ENCODE measurements at places on chromosomes 16 and 17.
A peak's percentile ranks its signal among the peaks of the same experiment; 100 is the strongest.

GRCh38 chr16:35146031-35146710 lies 1686.8 kb downstream of the TP53TG3F start:
- no peak for DNase-seq

DNA sequence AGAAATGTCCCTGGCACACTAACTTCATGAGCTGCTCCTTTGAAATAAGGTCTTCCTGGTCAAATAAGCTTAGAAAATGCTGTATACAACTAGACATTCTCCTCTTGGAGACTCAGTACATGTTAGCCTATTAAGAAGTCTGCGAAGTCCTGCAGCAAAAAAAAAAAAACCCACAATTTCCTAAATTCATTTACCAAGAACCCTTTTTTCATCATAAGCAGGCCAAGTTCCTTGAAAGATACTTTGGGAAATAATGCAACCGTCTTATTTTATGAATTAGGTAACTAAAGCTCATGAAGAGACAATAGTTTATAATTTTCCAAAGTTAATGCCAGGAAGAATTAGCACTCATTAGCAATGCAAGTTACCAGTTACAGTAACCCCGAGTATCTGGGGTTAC lies 49.0 kb upstream of the HAS3 start:
- no peak for DNase-seq

- no peak for DNase-seq
These were observed 754.6 kb upstream of the EEF2KMT start for GRCh38 chr16:5852151-5852550.

DNA sequence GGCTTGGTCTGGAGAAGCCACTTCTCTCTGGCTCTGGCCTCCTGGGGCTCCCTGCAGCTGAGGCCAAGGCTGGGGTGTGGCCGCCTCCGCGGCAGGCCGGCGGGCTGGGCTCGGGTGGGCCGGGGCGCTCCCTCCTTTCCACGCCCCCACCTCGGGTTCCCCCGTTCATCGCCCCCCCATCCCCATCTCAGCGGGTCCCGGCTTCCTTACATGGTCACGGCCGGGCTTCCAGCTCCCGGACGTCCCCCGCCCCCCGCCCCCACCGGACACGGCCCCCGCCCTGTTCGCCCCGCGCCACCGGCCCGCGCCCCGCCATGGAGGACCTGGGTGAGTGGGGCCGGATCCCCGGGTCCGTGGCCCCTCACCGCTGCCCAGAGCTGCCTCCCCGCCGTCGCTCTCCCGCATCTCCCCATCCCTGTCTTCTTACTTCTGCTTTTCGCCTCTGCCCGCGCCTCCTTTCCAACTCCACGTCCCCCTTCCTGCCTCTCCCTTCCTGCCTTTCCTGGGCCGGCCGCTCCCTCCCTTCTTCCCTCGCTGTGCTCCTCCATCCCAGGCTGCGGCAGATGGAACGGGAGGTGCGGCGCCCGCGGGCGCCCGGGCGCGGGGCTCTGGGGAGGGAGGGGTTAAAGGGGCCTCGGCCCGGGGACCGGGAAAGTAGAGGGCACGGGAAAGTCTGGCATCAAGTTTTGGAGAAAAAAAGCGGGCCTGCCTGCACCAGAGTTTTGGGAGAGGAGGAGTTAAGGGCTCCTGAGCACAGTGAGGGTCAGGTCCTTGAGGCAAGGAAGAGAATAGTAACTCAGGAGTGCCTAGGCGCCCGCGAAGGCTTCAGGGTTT lies at the start of gene TGFB1I1:
TGFB1I1 (plus strand) TSS at position 278 of the 834 bp plus-strand sequence; CDS start at position 315, 37 bp downstream.
- DNase-seq, result no peak

DNA sequence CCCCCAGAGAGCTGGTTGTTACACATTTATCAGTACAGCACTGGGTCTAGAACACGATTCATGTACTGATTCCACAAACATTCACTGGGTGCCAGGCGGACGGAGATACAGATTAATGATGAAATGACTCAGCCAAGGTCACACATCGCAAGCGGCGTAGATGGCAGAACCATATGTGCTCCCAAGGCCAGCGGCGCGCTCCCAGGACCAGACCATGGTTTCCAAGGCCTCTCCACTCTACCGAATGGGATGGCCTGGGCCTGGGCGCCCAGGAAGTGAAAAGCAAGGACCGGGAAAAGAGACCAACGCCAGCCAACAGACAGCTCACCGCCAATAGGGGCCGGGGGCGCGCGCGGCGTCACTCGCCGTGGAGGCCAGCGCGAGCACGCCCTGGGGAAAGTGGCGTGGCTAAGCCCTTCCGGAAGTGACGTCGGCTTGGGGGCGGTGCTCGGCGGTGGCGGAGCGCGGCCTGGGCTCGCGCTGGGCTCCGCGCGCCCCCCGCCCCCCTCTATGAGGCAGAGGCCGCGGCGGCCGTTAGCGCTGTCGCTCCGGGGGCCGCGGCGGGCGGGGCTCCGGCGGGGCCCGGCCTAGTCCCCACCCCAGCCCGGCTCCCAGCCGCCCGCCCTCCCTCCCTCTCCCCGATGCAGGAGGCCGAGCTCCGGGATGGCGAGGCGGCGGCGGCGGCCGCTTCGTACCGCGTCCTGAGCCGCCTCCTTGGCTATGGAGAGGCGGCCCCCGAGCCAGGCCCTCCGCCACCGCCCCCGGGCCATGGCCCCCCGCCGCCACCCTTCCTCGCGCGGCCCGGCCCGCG lies at the start of gene SOCS7:
SOCS7 (plus strand) TSS at position 433 of the 811 bp plus-strand sequence; CDS start at position 642, 209 bp downstream.
- peak; percentile 90 for DNase-seq

GRCh38 chr16:23527961-23528643 lies 17.8 kb upstream of the GGA2 start:
- DNase-seq, result no peak

DNA sequence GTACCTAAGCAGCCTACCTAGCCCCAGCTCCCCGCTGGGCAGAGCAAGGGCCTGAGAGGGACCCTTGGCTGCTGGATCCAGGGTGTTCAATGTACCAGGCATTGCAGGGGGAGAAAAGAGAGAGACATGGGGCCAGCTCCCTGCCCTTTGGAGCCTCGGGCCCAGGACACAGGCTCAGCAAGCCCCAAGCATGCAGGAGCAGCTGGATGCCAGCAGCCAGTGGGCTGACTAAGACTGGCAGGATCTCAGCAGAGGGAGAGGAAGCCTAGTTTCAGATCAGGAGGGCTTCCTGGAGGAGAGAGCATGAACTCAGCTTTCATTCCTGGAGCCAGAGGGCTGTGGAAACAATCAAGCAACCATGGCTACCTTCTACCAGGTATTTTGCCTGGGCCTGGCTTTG lies 82.0 kb upstream of the NKD1 start:
- no peak for DNase-seq

GRCh38 chr16:17364319-17365210 lies 106.2 kb downstream of the XYLT1 start:
- DNase-seq, result no peak

Measured in activated naive CD4-positive, alpha-beta T cell (primary cell).